ENCODE measurements at places on chromosomes 12 and 14.

DNA sequence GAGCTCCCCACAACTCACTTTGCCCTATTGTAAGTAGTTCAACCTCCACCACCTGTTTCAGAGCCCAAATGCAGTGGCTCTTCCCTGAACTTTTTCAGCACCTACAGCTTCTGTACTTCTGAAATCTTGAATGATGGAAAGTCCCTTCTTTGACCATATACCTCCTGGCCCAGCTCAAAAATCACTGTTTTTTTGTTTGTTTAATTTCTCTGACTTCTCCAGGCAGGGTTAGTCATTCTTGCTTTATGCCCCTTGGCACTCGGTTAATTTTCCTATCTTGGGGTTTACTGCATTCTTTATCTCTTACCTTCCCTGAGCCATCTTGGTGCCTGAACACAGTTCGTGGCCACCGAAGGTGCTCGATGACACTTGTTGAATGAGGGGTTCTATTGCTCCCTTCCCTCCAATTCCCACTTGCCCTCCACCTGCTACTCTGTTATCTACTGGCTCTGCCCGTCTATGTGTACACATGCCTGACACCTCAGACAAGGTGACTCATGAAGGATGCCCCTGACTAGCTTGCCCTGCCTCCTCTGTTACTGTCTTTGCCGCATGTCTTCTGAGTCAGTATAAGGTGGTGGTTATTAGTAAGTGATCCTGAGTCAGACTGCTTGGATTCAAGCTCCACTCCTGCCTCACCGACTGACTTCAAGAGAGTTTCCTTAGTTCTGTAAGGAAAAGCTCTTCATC, 4.4 kb downstream of the AMHR2 start:
- DNase-seq, result peak; percentile 90

DNA sequence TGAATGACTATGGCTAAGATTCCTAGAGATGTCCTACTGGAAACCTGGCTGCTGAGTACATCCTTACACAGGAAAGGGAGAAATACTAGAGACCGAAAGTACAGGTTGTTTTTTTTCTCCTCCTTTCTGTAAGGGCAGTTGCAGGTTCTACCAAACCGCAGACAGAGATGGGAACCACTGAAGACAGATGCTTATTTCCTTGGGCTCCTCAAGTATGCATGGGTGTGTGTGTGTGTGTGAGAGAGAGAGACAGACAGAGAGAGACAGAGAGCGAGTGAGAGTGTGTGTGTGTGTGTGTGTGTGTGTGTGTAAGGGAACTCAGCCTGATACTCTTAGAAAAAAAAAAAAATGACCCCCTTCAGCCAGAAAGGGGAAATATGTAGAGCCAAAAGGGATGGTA, 42.5 kb downstream of the MAP4K5 start:
- no peak for DNase-seq

- no peak for DNase-seq
Measured at GRCh38 chr12:42916143-42916542, 326.6 kb upstream of the PRICKLE1 start.

- DNase-seq, result no peak
Measured at GRCh38 chr12:70459786-70460185, 93.7 kb downstream of the KCNMB4 start.

GRCh38 chr14:77204459-77204771, 22.8 kb downstream of the TMEM63C start:
- DNase-seq, result no peak

- no peak for DNase-seq
Measured at GRCh38 chr14:30417999-30418398, 141.0 kb upstream of the G2E3 start.

GRCh38 chr14:65926504-65926903, 514.0 kb downstream of the FUT8 start:
- no peak for DNase-seq

GRCh38 chr14:58272588-58273372, 25.6 kb upstream of the ARID4A start:
- DNase-seq, result peak; percentile 33

DNA sequence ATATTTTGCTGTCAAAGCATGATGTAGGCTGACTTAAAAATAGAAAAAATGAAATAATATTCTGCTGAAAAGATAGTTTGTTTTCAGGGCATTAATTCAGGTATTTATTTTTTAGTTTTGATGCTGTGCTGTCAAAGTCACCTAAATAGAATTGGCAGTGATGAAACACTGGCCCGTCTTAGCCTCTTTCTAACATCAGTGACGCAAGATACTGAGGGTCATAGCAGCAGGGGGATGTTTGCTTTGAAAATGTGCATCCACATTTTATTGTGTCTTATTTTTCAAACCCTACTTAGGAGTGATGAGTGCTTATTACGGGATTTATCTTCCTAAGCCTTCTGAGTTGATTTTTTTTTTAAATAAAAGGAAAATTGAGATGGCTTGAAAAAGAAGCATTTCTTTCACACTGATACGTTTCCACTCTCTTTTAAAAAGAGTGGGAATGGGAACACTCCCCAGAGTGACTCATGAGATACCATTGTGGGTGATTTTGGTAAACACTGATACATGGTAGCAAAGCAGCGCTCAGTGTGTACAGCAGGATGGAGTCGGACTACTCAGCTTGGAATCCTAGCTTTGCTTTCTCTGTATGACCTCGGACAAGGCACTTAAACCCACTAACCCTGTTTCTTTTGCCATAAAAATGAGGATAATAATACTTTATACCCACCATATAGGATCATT, 290.8 kb downstream of the ERC1 start:
- DNase-seq, result peak; percentile 79
